ENCODE measurements at places on chromosomes 4 and X. TPM values are rescaled to one million over a fixed set of nuclear protein-coding genes. Genes with fewer than 3 reads are reported as not detected.

GRCh38 chrX:39736216-39737211, 361.2 kb downstream of the BCOR start:
- no peak for DNase-seq

DNA sequence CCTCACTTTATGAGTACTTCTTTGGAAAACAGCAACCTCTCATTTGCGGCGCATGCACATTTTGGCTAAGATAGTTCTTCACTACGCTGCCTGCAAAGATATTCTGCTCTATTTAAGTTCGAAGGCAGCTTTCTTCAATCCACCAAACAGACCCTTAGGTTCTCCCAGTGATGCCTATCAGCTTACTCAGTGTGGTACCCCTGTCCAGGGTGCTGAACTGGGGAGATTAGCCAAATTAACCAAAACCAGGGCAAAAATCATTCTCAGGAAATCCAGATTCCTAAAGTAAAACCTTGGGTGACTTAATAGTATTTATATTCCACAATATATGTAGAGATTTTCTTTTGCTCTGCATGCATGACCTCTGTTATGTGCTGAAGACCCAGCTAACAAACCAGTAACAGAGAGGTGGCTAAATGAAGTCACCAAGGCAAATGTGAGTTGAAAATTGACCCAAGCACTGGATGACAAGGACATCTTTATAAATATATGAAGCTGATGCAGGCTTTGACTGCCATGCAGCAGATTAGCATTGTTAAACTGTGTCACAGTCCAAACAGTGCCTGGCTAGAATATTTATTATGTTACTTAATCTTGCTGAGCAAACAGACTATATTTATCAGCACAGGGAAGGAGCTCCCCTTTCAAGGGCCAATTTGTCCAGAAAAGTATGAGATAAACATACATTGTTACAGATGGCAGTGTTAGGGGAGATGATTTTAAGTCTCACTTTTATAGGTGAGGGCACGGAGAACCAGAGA, 418.2 kb downstream of the STIM2 start:
- DNase-seq: peak; percentile 4

DNA sequence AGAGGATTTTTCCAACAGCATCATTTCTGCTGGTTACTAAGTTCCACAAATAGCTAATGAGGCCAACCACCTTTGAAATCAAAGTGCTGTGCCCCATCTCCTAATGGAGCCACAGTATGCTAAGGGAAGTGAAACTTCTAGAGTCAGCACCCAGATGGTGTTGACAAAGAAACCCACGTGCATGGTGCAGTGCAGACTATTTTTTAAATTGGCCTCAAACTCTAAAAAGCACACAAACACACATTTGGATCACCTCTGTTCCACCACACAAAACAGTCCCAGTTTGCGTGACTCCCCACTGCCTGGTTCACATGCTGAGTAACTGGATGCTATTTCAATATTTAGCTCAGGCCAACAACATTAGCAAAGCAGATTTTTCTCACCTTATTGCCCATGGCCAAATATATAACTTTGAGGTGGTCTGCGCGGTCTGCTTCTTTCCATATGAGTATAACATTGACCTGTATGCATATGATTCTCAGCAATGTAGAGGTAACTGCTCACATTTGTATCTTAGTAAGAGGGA, 69.9 kb downstream of the AMELX start:
- DNase-seq: no peak

DNA sequence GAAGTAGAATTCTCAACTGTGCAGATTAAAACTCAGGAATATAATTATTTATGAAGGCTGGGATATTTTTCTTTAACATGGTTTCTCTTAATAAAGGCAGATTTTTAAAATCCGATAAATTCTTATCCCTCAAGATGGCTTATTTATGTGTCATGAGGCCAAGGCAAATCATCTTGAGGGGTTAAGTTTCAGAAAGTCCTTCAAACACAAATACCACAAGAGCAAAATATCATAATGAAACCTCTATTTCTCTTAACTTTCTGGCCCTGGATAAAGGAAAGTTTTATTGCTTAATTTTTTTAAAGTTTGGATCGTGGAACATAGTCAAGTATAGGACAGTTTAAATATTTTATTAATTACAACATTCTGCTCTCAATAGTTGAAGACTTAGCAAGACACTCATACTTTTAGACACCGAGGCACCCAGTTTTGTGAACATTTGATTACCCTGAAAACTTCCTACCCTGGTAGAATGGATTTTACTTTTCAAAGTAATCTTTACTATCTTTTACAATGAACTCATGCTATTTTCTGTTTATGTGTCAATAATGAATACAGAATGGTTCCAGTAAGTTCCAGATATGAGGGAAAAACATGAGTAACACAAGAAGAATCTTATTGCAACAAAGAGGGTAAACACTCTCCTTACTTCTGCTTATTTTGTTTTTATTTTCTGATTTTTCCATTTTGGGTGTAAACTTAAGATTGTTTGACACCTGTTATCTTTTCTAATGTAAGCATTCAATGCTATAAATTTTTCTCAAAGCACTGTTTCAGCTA, 200.7 kb upstream of the IL15 start:
- no peak for DNase-seq

- DNase-seq: no peak
These were observed 144.0 kb downstream of the FNIP2 start for GRCh38 chr4:158912806-158913205.

DNA sequence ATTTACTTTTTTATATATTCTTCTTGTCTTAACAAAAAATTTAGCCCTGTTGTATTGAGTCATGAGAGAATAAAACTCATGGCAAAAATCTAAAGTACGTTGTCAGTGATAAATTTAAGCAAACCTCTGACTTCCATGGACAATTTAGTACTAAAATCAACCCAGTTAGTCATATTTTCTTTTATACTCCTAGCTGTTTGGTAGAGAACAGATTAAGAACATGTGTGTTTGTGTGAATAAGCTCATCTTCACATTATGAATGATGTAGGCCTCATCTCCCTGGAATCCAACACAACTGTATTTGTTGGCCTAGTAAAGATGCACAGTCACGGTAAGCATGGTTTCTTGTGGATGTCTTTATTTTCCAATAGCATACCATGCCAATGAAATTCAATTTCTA, 40.8 kb upstream of the FAM47B start:
- DNase-seq: no peak

CDX4 gene
- polyA plus RNA-seq: not detected

TMA16 gene
- 8.1 TPM for polyA plus RNA-seq

DNA sequence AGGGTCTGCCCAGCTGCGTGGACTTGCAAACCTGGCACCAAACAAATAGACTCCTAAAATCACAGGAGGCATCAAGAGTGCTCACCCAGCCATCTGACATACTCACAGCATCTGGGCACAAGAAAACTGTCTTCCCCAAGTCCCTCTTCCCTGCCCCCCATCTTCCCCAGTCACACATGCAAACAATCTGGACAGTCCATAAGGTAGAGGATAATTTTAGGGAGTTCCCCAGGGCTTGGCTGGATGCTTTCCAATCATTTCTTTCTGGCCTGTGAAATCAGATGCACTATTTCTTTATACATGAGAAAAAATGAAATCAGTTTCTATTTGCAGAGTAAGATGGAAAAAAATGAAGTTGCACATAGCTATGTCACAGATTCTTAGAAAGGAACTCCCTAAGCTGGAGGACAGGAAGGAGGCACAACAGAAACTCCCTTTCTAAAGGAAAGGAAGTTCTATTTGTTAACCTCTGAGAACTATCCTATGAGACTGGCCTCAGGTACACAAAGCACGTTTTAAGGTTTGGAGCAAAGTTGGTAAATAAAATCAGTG, 342.3 kb downstream of the HNRNPD start:
- DNase-seq: no peak

DNA sequence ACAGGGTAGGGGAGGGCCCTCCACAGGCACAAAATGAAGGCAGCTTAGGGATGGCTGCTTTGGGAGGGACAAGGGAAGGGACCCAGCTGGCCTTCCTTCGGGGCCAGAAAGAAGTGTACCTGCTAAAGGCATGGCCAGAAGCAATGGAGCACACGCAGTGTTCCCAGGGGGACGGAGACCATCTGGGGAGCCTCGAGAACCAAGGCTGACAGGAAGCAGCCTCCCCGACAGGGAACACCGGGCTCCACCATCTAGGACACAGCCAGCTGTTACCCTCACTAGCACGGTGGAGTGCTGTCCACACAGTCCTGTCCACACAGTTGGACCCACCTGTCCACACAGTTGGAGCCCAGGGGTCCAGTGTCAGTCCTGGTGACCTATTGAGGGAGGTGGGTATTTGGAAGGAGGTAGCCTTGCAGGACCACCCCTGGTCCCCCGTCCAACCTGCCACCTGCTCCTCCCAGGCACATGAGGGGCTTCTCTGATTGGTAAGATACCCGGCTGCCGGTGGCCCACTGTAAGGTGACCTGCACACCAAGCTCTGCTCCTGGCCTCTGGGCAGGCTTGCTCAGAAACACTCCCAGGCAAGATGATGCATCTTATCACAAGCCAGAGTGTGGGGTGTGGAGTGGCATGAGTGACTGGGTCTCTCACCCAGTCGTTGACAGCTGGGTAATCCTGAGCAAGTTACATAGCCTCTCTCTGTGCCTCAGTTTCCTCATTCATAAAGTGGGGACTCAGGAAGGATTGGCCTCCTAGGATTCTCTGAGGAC, 20.5 kb upstream of the AFAP1 start:
- DNase-seq: no peak

DNA sequence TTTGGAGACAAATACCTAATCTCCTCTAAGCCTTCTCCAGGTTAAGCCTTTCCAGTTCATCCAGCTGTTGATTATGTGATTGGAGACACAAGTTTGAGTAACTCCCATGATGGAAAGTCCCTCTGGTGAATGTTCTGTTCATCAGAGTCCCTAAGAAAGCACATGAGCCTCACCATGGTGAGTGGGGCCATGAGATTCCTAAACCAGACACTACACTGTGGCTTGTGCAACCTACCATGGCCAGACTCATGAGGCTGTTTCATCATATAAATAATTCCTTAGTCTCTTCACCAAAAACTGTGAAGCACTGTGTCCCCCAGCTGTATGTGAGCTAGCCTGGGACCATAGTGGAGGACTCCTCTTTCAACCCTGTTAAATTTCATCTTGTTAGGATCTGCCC, 14.4 kb downstream of the PKD2 start:
- DNase-seq: no peak

TMEM192 gene
- polyA plus RNA-seq: 19.8 TPM

RHOXF2 gene
- not detected for polyA plus RNA-seq

DNA sequence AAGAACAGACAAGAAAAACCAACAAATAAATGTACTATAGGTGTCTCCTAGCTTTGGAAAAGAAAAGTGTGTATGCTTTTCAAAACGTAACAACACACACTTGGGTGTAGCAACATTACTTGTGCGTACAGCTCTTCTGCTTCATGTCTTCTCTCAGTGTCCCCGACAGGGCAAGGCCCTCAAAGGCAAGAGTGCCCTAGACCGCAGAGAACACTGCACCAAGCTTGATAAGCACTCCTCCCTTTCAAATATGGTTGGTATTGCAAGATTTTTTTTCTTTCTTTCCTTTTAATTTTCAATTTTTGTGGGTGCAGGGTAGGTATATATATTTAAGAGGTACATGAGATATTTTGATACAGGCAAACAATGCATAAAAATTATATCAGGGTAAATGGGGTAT, 106.8 kb downstream of the EIF4E start:
- no peak for DNase-seq

DNA sequence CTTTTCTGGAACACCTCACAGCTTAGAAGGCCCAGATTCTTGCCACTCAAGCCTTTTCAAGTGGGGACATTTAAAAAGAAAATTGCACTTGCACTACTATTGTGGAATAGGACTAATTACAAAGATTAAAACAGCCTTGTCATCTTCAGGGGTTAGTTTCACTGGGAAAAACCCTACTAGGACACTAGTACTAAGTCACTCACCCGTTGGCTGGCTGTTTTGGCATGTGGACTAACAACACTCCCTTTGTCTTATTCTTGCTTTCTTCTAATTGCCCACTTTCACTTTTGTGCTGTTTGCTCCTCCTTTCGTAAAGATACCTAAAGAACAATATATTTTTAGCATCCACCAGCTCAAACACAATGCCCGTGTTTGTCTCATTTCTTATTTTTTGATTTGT, 200.9 kb upstream of the MID1 start:
- no peak for DNase-seq

DNA sequence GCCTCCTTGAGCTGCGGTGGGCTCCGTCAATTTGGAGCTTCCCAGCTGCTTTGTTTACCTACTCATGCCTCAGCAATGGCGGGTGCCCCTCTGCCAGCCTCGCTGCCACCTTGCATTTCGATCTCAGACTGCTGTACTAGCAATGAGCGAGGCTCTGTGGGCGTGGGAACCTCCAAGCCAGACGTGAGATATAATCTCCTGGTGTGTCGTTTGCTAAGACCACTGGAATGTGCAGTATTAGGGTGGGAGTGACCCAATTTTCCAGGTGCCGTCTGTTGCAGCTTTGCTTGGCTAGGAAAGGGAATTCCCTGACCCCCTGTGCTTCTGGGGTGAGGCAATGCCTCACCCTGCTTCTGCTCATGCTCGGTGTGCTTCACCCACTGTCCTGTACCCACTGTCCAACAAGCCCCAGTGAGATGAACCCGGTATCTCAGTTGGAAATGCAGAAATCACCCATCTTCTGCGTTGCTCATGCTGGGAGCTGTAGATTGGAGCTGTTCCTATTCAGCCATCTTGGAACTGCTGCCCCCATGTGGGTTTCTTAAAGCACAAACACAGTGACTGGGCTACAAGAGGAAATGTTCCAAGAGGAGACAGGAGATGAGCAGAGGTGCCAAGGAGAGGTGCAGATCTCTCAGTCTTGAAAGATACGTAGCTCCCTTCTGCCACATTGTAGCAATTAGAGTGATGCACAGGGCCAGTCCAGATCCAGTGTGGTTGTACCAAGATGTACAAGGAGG, 193.0 kb upstream of the IGFBP7 start:
- no peak for DNase-seq

- DNase-seq: no peak
These were observed 5.6 kb upstream of the AMOT start for GRCh38 chrX:112846187-112846586.

Measured in HepG2 (cell line).